ENCODE measurements at places on chromosomes 2 and 18.

- no peak for DNase-seq
These were observed 4.4 kb downstream of the EPB41L3 start for GRCh38 chr18:5539391-5539790.

DNA sequence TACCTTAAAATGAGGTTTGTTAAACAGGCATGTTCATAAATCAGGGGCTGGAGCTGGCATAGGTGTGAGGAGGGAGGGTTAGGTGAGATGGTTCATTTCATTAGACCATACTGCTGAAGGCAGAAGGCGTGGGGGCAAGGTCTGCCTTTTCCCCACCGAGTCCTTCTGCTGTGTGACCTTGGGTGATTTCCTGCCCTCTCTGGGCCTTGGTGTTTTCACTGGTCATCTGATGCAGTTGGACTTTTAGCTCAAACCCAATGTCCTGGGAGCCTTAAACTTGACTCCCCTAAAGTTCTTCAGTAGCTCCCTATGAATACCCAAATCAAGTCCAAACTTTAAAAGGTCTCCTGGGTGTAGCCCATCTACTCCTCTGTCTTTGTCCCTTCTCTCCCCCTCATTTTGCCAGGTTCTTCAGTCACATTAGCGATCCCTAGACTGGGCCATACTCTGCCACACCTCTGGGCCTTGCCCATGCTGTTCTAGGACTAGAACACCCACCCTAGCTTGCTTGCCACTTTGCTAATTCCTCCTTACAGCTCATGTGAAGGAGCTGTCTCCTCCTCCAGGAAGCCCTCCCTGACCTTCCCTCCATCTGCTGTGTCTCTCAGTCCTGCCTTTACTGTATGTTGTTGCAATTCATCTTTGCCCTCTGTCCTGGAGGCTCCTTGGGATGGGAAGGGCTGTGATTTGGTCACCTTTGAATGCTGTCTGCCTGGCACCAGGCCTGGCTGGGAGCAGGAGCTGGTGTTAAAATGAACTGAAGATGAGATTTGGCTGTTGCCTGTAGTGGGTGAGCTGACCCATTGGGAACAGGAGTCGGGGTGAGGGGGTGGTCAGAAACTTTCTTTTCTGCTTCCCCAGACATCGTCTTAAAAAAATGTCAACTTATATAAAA lies 85.4 kb upstream of the HS6ST1 start:
- DNase-seq, result no peak

- DNase-seq, result no peak
These were observed 181.8 kb downstream of the THADA start for GRCh38 chr2:43414033-43414432.

GRCh38 chr2:22520369-22521288 lies 864.4 kb upstream of the KLHL29 start:
- DNase-seq, result no peak

GRCh38 chr2:236743039-236743920 lies 173.7 kb downstream of the ACKR3 start:
- no peak for DNase-seq

- DNase-seq, result no peak
These were observed 60.4 kb upstream of the SIX2 start for GRCh38 chr2:45069684-45070083.

Measured in ovary (tissue), 10 donors.